ENCODE measurements at places on chromosomes 11 and 22.
A peak's percentile ranks its signal among the peaks of the same experiment; 100 is the strongest.

GRCh38 chr11:80165744-80166143 lies 724.9 kb upstream of the TENM4 start:
- no peak for DNase-seq

GRCh38 chr11:37861671-37862070 lies 1263.6 kb upstream of the RAG2 start:
- DNase-seq = no peak

DNA sequence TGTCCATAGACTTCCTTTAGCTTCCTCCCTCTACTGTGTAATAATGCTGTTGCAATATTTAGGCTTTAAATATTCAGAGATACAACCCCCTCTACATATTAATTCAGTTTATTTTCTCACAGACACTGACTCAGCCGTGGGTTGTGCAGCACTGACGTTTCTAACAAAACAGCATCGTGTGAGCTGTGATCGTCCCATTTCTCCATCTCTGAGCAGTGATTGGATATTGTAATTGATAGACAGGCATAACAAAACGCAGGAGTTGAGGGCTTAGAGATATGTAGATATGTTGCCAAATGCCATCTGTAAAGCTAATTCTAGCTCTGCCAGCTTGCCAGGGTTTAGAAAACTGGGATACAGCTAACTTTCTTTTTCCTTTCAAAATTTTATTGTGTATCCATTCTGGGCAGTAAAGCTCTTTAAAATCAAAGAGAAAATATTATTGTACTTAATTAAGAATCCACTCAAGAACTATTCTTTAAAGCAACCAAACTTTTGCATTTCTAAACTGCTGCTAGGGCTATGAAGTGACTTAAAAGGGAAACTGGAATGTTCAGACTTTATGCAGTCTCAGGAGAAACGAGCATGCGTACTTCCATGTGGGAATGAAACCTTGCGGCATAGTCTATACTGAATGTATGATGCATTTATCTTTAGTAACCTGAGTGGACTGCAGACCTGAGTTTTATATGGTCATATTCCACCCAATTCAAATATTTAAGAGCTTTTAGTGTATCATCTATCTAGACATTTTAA lies 22.7 kb downstream of the BTBD10 start:
- no peak for DNase-seq

GRCh38 chr11:127035824-127036223 lies 35.3 kb upstream of the KIRREL3 start:
- DNase-seq = no peak

GRCh38 chr22:27046086-27046485 lies 388.7 kb downstream of the MIAT start:
- no peak for DNase-seq

DNA sequence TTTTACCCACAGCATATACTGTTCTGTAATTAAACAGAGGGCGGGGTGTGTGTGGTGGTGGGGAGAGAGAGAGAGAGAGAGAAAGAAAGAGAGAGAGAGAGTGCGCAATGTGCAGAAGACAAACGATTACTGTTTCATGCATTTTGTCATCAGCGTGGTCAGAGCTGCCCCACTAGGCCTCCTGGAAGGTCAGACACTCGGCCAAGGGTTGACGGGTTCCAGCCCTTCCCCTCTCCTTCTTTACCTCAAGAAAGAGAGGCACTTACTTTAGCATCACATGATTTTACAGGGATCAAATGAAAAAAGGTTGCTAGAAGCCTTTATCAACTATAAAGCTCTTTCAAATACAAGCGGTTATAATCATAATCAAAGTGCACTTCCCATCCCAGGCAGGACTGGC lies 269.2 kb upstream of the SORL1-AS1 start:
- no peak for DNase-seq

DNA sequence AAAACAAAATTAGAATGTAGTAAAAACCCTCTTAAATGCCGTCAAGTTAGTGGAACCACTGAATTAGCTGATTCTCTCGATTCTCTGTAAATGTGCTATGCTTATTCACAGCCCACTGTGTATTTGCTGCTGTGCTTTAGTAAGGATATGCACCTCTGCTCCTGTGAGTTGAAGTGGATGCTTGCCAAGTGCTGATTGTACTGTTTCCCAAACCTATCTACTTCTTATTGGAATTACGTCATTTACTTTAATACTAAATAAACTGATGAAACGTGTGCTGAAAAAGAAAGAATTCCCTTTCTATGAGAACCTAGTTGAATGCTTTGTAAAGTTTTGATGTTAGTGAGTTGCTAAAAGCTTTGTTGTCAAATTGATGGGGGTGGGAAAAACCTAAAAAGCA lies 158.4 kb downstream of the LRRC4C start:
- no peak for DNase-seq

DNA sequence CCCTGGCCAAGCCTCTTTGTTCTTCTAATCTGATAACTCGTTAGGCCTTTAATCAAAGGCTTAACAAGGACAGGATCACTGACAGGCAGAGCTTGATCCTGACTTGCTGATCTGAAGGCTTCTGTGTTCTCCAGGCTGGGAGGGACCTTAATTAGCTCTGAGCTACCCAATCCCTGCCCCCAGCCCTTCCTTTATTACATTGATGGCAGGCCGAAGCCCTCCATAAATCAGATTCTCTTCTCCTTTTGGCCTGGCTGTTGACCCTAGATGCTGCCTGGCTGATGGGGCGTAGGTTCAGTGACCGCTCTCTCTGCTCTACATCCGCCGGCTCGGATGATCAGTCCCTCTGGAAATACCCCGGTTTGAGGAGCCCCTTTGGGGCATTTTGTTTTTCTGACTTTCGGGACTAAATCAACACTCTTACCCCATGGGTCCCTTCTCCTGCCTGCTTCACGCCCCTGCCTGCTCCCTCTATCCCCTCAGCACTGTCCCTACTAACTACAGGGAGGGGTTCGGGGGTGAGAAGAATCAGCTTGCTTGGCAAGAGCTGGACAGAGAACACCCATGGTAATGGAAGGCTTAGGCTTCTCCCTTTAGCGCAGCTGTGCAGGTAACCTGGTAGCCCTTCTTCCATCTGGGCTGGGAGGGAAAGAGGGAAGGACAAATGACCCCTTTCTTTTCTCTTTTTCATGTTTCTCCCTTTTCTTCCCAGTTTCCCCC lies 10.0 kb upstream of the RRM1 start:
- DNase-seq = no peak

- no peak for DNase-seq
Observed at GRCh38 chr11:58622344-58622743, at the start of gene CNTF. TSS of gene CNTF (plus strand) at chr11:58622665. CDS start at chr11:58622753, 88 bp downstream.

DNA sequence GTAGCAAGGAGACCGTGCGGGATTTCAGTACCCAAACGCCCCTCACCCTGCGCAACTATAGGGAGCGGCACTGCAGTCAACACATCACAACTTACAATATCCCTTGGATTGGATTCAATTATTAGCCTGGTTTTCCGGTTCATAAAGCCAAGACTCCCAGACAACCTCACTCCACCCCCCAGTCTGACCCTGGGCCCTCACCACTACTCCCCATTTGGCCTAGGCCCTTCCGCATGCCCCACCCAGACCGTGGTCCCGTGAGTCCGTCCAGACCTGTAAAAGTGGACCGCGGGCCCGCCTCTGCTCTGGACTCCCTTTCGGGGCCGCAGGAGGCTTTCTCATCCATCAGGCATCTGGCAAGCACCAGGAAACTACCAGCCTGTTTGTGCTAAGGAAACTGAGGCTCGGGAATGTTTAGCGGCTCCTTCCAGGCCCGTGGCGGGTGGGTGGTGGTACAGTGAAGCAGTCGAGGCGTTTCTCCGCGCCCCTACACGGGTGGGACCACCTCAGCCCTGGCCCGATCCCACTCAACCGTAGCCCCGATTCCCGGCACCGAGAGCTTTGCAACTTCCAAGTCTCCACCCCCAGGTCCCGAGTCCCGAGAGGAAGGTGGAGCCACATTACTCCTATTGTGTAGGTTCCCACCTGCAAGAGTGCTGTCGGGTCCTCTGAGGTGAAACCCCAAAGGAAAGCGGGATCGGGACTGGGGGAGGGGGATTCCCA lies 679 bp upstream of the DPP3 start:
- DNase-seq = no peak

DNA sequence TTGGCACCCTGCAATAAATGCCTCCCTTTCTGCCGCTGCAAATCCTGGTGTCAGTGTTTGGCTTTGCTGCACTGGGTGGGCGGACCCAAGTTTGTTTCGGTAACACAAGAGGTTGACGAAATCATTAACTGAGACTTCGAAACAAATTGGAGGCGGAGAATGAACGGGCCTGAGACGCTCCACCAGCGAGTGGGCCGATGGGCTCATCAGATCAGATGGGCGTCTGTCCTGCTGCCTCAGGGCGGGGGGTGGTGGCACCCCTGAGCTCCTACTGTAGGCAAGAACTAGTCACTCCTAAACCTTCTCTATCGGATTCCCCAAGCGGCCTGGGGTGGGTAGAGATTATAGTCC lies 918 bp upstream of the CAPN5 start:
- peak; percentile 64 for DNase-seq

- no peak for DNase-seq
Observed at GRCh38 chr11:1230456-1231395, 7.9 kb downstream of the MUC5B start.

DNA sequence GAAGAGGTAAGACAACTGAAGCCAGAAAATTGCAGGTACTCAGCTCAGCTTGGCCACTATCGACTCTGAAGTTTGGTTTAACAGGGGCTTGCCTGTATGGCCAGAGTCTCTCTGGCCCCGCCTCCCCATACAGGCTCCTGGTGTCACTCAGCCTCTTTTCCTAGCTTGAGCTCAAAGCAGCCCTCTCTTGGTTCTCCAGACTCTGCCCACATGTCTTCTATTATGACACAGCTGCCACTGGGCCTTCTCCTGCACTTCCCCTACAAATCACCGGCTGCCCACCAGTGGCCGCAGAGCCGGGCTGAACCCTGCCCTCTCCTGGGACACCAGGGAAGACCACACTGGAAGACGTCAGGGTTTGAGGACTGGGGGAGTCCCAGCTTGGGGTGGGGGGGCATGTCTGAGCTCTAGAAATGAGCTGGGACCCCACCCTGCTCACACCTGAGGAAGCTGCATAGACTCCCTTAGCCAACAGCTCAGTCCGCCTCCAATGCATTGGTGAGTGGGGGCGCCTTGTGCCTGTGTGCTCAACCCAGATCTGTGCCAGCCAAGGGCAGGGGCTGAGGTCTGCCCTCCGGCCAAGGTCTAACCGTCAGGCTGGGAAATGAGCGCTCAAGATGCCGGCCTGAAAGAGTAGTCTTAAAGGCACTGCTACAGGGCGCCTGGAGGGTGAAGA lies 94.4 kb upstream of the LMO1 start:
- no peak for DNase-seq

DNA sequence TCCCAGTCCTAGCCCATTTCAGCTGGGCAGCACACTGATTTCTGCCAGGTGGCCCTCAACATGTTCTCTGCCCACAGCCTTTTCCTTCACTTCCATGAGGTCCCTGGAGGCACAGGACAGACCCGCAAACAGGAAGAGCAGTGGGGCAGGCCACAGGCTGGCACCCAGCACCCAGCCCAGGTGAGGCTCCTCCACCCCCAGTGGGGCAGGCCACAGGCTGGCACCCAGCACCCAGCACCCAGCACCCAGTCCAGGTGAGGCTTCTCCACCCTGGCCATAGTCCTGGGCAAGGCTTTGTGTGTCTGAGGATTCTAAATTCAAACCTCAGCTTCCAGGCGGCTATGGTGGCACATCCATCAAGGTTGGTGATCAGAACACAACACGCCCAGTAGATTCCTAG lies 1413.0 kb downstream of the BRD1 start:
- DNase-seq = no peak

DNA sequence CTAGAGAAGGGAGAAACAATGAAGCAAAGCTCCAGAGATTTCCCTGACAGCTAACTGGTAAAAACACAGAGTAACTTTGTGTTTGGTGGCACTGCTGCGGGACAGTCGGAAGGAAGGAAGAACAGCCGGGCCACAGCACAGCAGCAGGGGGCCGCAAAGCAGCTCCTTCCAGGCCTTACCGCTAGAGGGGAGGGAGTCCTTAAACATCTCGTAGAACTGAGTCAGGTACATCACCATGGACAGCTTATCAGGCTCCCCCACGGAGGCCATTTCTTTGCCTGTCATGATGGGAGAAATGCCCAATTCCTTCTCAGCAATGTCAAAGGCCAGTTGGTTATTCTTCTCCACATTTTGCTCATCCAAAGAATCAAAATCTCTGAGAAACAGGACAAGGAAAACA lies 114.6 kb upstream of the BID start:
- no peak for DNase-seq

DNA sequence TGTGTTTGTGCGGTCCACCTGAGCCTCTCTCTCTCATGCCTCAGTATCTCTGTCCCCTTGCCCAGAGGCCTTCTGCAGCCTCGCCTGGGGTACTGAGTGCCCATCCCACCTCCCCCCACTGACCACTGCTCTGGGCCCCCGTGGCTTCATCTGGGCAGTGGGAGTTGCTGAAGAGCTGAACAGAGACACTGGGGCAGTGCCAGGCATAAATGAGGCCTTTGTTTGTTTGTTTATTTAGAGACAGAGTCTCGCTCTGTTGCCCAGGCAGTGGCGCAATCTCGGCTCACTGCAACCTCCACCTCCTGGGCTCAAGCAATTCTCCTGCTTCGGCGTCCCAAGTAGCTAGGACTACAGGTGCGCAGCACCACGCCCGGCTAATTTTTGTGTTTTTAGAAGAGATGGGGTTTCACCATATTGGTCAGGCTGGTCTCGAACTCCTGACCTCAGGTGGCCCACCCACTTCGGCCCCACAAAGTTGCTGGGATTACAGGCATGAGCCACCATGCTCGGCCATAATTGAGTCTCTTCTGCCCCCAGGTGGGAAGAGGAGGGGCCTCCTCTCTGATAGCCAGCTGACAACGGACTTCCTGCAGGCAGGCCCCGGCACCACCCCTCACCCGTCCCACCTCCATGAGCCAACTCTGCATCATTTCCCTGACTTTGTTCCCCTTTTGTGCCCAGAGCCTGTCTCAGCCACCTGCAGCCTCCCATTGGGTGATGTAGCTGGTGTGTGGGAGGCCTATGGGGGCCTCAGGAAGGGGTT lies 9.3 kb downstream of the CRYBB3 start:
- DNase-seq = no peak

GRCh38 chr11:110023711-110024110 lies 69.5 kb upstream of the ZC3H12C start:
- DNase-seq = no peak

GRCh38 chr11:869399-870126 lies 26.9 kb downstream of the TSPAN4 start:
- DNase-seq = no peak

- DNase-seq = no peak
Observed at GRCh38 chr11:7964261-7964660, 986 bp downstream of the NLRP10 start.

DNA sequence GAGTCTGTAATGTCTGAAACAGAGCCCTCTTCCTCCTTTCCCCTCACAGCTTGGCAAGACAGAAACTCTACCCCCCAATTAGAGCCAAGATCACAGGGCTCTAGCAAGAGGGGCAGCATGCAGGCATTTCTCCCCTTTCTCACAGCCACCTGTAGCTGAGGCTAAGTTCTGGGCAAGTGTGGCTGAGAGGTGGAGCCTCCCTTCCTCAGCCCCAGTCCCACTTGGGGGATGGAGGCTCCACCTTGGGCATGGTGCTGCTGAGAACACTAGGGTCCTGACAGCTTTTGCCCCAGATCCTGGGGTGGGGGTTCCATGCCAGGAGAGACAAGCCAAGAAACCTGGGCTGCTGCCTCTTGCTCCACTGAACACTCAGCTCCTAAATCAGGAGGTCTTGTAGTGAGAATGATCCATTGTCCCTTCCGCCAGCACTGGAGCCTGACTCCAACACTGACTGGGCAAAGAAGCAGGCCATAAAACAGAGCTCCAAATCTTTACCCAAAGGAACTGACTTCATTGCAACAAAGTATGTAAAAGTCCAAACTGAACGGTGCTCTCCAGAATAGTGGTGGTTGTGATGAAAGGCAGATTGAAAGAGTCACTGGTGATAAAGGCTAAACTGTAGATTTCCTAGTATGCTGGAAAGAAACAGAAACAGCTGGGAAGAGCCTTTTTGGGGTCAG lies 25.6 kb downstream of the NARS2 start:
- DNase-seq = no peak

GRCh38 chr11:63853476-63853875 lies 14.6 kb downstream of the MARK2 start:
- DNase-seq = no peak
